ENCODE measurements at places on chromosomes 2 and 18.
A peak's percentile ranks its signal among the peaks of the same experiment; 100 is the strongest.

DNA sequence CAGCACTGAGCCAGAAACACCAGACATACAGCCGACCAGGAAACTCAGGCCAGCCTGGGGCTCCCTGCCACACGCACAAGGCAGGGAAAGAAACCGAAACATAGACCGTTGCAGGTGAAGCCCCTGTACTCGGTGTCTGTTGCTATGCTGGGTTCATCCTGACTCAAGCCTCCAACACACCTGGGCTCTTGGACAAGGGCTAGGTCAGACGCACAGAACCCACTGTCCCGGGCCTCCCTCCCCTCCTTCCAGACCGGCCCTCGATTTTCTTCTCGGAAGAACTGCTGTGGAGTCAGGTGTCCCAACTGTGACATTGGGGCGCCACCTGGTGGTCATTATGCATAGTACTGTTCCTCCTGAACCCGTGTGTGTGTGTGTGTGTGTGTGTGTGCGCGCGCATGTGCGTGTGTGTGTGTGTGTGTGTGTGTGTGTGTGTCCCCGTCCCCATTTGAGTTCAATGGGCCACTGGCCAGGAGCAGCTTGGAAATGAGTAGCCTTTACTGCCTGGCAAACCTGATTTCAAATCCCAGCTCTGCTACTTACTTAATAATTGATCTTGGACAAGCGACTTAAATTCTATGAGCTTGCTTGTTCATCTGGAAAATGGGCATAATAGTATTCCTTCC lies 55.4 kb upstream of the GLI2 start:
- DNase-seq: no peak

GRCh38 chr2:190882856-190883582 lies 2.4 kb downstream of the GLS start:
- no peak for DNase-seq

DNA sequence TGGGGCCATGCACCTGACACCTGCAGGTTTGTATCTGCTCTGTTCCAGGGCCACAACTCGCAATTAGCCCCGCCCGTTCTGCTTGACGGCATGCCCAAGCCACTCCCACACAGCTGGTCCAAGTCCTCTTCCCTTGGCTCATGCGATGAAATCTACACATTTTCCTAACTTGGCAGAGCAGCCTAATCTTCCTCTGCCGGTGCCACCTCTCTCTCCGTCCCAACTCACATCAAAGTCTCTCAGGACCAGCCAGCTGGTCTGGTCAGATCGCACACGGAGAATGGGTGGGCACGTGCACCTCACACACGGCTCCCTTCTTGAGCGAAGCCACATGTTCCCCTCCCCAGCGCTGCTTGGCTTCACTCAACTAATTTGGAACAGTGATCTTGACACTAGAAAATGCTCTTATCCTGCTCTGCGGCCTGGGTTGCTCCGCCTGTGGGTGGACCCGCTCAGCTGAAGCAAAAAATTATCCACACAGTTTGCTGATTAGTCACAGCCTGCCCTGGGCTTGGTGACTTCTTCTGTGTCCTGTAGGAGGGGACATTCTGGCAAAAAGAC lies 176.7 kb downstream of the NRP2 start:
- no peak for DNase-seq

GRCh38 chr18:2083691-2084090 lies 487.6 kb downstream of the METTL4 start:
- DNase-seq: no peak

DNA sequence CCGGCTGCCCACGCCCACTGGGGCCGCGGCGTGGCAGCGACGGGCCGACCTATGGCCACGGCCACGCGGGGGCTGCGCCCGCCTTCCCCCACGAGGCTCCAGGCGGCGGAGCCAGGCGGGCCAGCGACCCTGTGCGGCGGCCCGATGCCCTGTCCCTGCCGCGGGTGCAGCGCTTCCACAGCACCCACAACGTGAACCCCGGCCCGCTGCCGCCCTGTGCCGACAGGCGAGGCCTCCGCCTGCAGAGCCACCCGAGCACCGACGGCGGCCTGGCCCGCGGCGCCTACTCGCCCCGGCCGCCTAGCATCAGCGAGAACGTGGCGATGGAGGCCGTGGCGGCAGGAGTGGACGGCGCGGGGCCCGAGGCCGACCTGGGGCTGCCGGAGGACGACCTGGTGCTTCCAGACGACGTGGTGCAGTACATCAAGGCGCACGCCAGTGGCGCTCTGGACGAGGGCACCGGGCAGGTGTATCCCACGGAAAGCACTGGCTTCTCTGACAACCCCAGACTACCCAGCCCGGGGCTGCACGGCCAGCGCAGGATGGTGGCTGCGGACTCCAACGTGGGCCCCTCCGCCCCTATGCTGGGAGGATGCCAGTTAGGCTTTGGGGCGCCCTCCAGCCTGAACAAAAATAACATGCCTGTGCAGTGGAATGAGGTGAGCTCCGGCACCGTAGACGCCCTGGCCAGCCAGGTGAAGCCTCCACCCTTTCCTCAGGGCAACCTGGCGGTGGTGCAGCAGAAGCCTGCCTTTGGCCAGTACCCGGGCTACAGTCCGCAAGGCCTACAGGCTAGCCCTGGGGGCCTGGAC lies 253.2 kb downstream of the GLI2 start:
- no peak for DNase-seq

GRCh38 chr18:22211657-22212056 lies 42.3 kb downstream of the GATA6 start:
- no peak for DNase-seq

DNA sequence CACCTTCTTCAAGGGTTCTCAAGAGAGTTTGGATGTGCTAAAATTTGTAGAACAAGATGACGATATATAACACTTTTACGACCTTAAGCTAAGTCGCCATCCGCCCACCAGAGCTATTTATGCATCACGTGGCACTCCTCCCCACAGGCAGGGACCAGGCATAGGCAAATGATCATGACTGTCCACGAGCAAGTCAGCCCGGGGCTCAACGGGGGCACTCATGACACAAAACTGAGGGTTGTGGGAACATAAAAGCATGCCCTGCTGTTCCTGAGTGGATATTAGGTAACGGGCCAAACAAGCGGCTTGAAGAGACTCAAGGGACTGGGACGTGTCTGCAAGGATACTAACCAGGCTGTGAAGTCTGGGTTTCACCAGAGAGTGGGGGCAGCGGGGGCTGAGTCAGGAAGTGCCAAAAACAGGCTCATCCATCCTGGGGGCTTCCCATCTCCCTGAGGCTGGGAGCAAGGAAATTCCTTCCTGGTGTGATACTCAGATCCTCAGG lies 58.1 kb downstream of the FAM178B start:
- DNase-seq: no peak

GRCh38 chr2:95231723-95232122 lies 24.4 kb downstream of the ZNF892 start:
- peak; percentile 33 for DNase-seq

- DNase-seq: no peak
Observed at GRCh38 chr2:33425161-33425560, 51.3 kb upstream of the RASGRP3 start.

GRCh38 chr2:55118643-55119083 lies 68.4 kb upstream of the RTN4 start:
- no peak for DNase-seq

DNA sequence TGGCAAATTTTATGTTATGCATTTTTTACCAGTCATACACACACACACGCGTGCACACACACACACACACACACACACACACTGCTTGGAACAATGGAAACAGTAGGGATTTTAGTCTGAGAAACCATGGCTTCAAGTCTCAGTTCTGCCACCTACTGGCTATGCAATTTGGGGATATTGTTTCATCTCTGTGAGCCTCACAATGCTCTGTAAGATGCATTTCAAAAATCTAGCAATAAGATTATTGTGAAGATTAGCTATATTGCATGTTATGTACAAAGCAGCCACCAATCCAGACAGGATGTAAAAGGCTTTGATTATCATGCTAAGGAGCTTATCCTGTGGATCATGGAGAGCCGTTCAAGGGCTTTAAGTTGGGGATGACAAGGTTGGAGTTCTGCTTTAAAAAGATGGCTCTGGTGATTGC lies 401.4 kb downstream of the NBAS start:
- DNase-seq: peak; percentile 55

DNA sequence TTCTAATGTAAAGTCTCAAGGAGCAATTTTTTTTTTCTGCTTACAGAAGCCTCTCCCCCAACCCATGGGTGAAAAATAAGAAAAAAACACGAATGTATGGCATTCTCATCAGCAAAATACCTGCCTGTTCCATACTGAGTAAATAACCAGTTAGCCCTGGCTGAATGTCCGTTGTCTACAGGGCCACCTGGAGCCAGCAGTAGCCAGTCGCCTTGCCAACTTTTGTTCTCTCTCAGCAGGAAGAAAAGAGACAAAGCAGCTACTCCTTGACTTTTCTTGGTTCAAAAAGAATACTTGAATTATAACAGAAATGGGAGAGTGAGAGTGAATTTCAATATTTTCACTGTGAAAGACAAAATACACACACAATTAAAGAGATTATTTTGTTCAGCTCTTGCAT lies 532.9 kb upstream of the CRIM1 start:
- DNase-seq: no peak
